ENCODE measurements at places on chromosomes 6 and 20. TPM values are rescaled to one million over a fixed set of nuclear protein-coding genes. Genes with fewer than 3 reads are reported as not detected.

GRCh38 chr6:138286698-138287097, 68.4 kb upstream of the PBOV1 start:
- no peak for DNase-seq

DNA sequence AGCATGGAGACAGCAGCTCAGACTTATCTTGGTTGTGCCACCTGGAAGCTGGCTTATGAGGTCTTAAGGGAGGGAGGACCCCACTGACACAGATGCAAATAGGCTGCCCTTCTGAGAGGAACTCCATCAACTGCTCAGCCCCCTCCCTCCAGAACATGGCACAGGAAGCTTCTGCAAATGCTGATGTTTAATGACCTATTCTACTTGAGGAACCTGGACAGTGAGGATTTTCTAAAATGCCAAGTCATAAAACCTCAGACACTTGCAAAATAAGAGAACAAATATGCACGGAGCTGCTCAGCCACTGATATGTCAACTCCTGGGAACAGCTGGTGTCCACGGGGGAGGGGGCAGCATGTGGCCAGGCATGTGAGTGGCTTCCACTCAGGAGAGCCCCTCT, 3.5 kb downstream of the CST9 start:
- DNase-seq: no peak

- DNase-seq: peak; percentile 96
These were observed 176.1 kb downstream of the TRIM27 start for GRCh38 chr6:28747631-28748157.

DNA sequence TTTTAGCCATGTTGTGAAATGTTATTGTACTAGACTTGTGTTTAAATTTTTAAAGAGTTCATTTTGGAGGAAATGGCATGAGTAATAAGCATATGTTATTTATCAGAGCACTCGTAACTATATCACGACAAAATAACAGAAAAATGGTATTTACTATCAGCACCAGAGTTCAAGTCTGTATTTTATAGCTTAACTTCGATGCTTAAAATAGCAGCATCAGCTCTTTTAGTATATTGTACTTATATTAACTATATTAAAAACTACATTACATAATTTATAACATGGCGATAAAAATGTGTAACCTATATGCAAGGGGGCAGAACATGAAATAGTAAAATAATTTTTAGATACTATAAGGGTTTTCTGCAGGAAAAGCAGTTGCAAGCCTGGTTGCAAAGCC, 52.9 kb downstream of the ABRACL start:
- DNase-seq: no peak

GRCh38 chr6:135102191-135102590, 47.6 kb upstream of the HBS1L start:
- DNase-seq: no peak

GRCh38 chr6:33809594-33809993, 5.8 kb upstream of the MLN start:
- no peak for DNase-seq

DNA sequence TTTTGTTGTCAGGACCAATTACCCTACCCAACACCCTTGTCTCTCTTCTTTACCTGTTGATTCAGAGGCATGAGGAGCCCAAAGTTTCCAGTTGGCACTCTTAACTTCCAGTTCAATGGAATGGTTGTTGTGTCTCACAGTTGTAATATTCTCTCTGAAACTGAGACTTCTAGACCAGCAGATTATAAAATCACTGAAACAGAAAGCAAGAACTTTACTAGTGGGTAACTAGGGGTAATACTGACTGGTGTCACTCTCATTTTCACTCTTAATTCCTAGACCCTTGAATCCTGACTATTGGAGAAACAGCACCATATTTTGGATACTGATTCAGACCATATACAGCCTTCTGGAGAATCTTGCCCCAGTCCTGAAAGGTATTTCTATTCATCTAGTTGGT, 140.2 kb upstream of the MMS22L start:
- no peak for DNase-seq

DNA sequence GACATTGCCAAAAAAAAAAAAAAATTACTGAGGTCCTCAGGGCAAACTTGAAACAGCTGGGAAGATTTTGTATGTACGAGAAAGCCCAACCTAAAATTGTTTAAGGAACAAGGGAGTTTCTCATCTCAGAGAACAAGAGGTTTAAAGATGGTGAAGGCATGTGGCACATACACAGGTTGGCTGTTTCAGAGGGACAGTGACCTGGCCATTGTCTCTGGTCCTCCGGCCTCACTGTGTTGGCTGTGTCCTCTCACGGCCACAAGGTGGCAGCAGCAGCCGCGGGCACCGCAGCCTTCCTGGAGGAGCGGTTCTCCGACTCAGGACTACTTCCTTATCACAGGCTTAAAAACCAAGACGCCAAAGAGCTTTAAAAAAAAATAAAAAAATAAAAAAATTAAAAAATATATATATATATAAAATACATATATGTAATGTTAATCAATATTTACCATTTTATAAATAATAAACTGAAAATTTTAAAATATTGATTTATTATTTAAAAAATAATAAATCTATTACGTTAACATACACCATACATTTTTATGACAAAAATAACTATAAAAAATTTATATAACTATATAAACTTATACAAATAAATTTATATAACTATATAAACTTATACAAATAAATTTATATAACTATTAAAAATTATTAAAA, 52.8 kb downstream of the GTF2H5 start:
- peak; percentile 64 for DNase-seq

GRCh38 chr20:43914311-43915210, at the start of gene TOX2:
TSS of gene TOX2 (plus strand) at chr20:43914852. CDS start at chr20:43914892, 40 bp downstream.
- no peak for DNase-seq

- DNase-seq: no peak
These were observed 27.2 kb downstream of the GINM1 start for GRCh38 chr6:149593408-149593807.

GRCh38 chr6:56551409-56552120, 91.1 kb downstream of the DST start:
- DNase-seq: no peak

- no peak for DNase-seq
These were observed 25.2 kb downstream of the PYGB start for GRCh38 chr20:25273046-25273445.

- no peak for DNase-seq
These were observed 158.3 kb downstream of the DOK5 start for GRCh38 chr20:54633374-54634355.

GRCh38 chr20:19851861-19852260, 93.8 kb downstream of the RIN2 start:
- no peak for DNase-seq

GRCh38 chr6:7731294-7731693, 5.4 kb downstream of the BMP6 start:
- no peak for DNase-seq

DNA sequence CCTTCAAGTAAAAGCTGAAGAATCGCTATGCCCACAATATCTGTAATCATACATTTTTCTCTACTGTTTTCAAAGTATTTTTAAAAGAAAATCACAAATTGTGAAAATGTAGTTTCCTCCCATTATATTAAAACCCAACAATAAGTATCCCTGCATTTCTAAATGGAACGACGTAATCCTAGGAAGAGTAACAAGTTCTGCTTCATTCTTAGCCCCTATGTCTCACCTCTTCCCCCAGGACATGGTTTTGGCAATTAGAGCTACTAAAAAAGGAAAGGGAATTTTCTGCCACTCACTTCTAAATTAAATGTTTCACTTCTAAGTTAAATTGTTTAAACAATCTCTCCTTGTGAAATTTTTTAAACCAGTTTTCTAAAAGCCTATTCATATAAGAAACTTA, 47.4 kb downstream of the TBPL1 start:
- no peak for DNase-seq

- no peak for DNase-seq
These were observed 88.3 kb upstream of the KCNQ5 start for GRCh38 chr6:72533606-72534005.

DNA sequence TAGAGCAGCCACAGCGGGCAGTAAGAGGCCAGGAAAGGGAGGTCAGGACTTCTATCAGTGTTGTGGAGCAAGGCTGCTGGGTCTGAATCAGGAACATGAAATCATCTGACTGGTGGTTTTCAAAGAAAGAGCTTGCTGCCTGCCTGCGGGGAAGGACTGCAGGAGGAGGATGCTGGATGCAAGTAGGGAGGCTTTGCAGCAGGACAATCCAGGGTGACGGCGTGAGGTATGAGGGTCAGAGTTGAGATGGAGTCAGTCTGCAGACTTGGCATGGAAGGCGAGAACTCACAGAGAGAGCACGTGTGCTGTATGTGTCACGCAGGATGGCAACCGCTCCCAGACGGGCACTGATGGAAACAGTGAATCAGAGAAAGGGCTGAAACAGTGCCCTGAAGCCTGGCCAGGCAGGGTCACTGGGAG, 59.2 kb upstream of the CD93 start:
- DNase-seq: no peak

DNA sequence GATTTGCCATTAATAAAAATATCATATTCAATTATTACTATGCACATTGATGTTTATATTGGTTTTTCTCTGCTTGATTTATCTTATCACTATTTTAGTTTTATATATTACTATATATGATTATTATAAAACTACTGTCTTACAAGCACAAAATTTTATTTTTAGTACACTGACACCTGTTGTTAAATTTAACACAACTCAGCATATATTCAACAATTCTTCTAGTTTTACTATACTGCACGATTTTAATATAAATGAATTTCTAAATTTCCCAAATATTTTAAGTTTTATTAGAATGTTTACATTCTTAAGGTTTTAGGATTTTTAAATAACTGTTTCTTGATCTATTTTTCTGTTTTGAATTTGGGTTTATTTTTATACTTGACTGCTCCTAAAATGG, 889.8 kb upstream of the GJE1 start:
- no peak for DNase-seq

DNA sequence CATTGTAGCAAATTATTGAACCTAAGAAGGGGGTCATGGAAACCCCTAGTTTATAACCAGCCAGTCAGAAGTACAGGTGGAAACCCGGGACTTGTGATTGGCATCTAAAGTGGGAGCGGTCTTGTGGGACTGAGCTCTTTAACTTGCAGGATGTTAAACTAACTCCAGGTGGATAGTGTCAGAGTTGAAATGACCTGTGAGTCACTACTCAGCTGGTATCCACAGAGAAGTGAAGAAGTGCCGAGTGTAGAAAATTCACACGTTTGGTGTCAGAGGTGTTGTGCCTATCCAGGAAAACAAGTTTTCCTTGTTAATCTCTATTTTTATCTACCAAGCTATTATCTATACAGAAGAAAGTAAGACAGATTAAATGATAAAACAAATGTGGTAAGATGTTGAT, 179.7 kb downstream of the ADGRG6 start:
- DNase-seq: no peak

GRCh38 chr20:34362502-34363061, 491 bp upstream of the ITCH start:
- DNase-seq: no peak

The ADGRG6 gene
- total RNA-seq: 25.0 TPM

The TBX18 gene
- not detected for total RNA-seq

The PSORS1C1 gene
- 3.4 TPM for total RNA-seq

The SLC22A16 gene
- not detected for total RNA-seq

The RAD21L1 gene
- total RNA-seq: 0.07 TPM

The PMEPA1 gene
- 10.5 TPM for total RNA-seq

The MAFB gene
- total RNA-seq: 0.62 TPM

The HLA-DQA1 gene
- not detected for total RNA-seq

The DDO gene
- total RNA-seq: 3.5 TPM

The GNAS gene
- total RNA-seq: 416 TPM

The RANBP9 gene
- total RNA-seq: 24.6 TPM

The EPHA7 gene
- total RNA-seq: not detected

The EYA2 gene
- total RNA-seq: not detected

The PRR3 gene
- total RNA-seq: 5.5 TPM

The APOM gene
- 4.2 TPM for total RNA-seq

The LAMA5 gene
- 63.8 TPM for total RNA-seq

The GSTA4 gene
- total RNA-seq: 15.7 TPM

The GPR6 gene
- not detected for total RNA-seq

The CGA gene
- total RNA-seq: not detected

Measured in A172 (cell line).